ENCODE measurements at places on chromosomes 1 and 21. TPM values are rescaled to one million over a fixed set of nuclear protein-coding genes. Genes with fewer than 3 reads are reported as not detected.

SH2D5 gene
- 2.4 TPM for total RNA-seq

DDR2 gene
- total RNA-seq = 30.8 TPM

PPOX gene
- 28.9 TPM for total RNA-seq

LCE2B gene
- not detected for total RNA-seq

SV2A gene
- total RNA-seq = 5.4 TPM

CAPN8 gene
- total RNA-seq = not detected

NGF gene
- total RNA-seq = not detected

AMY1B gene
- not detected for total RNA-seq

MYCL gene
- 2.1 TPM for total RNA-seq

OR2T2 gene
- not detected for total RNA-seq

SPRR2E gene
- total RNA-seq = not detected

IFNLR1 gene
- not detected for total RNA-seq

TNFRSF25 gene
- 33.9 TPM for total RNA-seq

LCE1D gene
- not detected for total RNA-seq

C1orf115 gene
- total RNA-seq = 15.8 TPM
